Left renal pelvis (tissue), 4 donors: ENCODE measurements at places on chromosomes 3 and 15. TPM values are rescaled to one million over a fixed set of nuclear protein-coding genes. Genes with fewer than 3 reads are reported as not detected.

DNA sequence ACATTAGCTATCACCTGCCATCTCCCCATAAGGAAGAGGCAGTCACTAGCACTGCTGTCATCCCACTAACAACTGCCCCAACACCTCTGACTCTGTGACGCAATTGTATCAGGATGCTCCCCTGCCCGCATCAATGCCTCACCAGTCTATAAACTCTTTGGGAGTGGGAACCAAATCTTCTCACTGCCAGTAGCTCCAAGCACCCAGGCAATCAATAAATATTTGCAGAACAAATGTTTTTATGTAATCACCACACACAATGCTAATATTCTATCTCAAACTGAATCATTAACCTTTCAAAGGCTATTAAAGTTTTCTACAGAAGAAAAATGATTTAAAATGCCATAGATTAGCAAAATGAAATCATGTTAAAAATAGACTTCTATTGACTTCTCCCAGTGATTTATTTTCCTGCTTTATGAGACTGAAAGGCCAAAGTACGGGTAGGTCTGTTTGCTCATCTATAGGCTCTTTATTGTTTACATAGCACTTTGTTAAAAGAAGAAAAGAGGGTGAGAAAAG, 131.3 kb downstream of the PLD1 start:
- no peak for DNase-seq

GRCh38 chr3:147906285-147906684, 497.1 kb downstream of the ZIC1 start:
- no peak for DNase-seq

- no peak for DNase-seq
These were observed 6.4 kb upstream of the GLCE start for GRCh38 chr15:69154078-69154477.

DNA sequence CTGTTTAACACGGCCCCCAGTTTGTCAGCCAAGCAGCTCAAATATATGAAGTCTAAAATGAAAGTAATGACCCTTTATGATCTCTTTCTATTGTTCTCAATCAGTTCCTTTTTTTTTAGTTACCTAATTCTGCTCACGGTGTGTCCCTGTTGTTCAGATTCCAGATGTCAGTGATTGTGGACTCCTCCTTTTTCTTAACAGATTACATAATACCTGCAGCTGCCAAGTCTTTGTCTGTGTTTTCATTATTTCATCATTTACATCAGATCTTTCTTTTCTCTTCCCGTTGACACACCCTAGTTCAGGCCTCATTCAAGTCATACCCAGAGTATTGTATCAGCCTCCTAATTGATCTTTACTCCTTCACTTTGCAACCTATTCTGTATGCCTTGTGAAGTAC, 56.1 kb upstream of the SKIL start:
- no peak for DNase-seq

DNA sequence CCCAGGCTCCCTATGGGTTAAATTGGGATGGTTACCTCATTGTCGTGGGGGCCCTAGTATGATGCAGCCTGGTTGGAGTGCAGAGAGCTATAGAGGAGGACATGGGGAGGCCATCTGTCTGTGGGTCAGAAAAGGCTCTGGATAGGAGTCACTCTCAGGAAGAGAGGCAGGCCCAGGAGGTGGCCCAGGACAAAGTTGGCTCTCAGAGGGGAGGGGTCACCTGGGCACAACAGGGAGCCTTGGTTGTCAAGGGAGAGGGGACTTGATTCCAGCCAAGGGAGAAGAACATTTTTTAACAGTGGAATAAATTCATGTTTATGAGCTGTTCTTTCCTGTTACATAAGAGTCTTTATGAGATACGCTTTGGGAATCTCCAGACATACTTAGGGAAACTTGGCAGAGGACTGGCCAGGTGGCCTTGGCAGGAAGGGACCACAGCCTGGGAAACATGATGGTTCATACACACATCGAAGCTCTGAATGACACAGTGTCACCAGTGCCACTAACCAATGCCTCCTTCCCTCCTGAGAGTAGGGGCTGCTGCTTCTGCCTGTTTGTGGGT, 27.5 kb upstream of the LCTL start:
- no peak for DNase-seq

DNA sequence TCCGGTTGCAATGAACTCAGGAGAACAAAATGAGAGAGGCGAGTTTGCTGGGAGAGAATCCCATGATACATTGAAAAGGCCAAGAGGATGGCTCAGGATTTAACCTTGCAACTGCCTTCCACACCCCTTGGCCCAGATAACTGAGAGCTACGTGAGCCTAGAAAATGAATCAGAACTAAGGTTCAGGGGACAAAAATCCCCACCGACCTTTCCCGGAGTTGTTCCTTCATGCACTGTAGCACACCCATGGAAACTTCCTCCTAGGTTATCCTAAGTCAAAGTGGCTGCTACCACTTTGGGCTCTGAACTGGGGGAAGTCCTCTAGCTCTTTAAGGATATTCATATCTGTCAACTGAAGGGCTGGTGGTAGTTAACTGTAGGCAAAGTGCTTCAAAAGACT, 58.3 kb upstream of the SLC4A7 start:
- DNase-seq: no peak

DNA sequence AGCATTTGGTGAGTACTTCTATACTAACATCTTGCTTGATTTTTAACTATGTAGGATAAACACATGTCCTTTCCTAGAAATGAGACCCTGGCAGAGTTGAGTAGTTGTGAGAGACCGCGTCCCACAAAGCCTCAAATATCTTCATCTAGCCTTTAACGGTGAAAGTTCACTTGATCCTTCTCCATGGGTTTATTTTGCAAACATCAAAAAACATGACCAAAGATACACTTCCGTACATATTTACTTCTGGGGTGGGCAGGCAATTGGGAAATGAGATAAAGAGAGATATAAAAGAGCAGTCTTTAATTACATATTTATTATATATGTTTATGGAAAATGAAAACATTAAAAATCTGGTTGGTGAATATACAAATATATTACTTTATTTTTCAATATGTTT, 5.2 kb upstream of the KAT2B start:
- no peak for DNase-seq

- no peak for DNase-seq
These were observed 44.7 kb downstream of the CD200 start for GRCh38 chr3:112377568-112378071.

GRCh38 chr3:1263121-1263520, 170.3 kb downstream of the CNTN6 start:
- DNase-seq: no peak

- peak; percentile 68 for DNase-seq
These were observed 2.1 kb downstream of the PLA2G4F start for GRCh38 chr15:42154212-42154941.

GRCh38 chr3:139122612-139123011, 77.9 kb upstream of the PRR23C start:
- DNase-seq: no peak

- no peak for DNase-seq
These were observed 15.8 kb upstream of the KCNMB3 start for GRCh38 chr3:179266701-179267211.

DNA sequence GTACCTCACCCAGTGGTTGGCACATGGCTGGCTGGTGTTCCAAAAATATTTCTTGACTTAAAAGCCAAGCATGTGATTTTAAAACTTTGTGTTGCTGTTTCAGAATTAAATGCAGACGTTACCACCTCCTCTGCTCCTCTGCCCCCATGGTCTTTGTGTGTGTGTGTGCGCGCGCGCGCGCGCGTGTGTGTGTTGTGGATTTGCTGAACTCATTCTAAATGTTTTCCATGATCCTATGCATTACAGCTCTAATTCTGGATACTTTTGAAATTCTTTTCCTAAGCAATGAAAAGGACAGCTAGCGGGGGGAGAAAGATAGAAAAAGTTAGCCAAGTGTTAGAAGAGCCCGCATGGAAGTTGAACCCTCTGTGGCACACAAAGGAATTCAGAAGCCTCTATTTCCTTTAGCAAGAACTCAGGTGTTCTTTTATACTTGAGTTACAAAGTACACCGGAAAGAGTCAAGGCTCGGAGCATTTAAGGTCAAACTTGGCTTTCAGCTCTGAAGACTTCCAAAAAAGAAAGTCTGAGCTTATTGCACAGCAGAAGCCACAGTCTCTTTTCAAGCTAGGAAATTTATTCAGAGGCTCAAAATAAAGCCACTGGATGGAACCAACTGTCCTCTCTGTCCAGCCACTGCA, 350.5 kb upstream of the TBL1XR1 start:
- no peak for DNase-seq

- no peak for DNase-seq
These were observed 12.0 kb downstream of the SNRK start for GRCh38 chr3:43298292-43298691.

GRCh38 chr15:74892931-74893330, 3.1 kb downstream of the MPI start:
- no peak for DNase-seq

DNA sequence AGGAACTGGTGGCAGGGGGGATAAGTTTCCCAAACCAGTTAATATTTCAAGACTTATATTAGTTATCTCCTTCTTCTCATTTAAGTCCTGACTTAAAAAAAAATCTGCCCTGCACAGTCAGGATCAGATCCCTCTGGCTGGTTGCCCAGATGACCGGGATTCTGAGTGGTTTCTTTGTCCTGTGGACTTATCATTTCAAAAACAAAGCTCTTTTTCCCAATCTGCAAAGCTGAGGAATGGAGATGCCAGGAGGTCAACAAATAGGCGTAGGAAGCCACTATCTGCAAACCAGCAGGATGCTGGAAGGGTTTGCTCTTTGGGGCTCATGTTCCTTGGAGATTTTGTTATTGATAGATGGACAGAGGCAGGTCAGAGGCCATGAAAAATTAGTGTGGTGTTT, 5.8 kb downstream of the C3orf20 start:
- DNase-seq: no peak

- no peak for DNase-seq
These were observed 9.7 kb downstream of the TPM1 start for GRCh38 chr15:63052077-63052841.

GRCh38 chr3:125019271-125019670, 36.5 kb downstream of the HEG1 start:
- DNase-seq: no peak

- peak; percentile 2 for DNase-seq
These were observed 79.5 kb downstream of the ZNF280D start for GRCh38 chr15:56653787-56654186.

- DNase-seq: no peak
These were observed 7.3 kb downstream of the NTRK3 start for GRCh38 chr15:88249220-88249619.

- DNase-seq: no peak
These were observed 186.4 kb upstream of the TMC3 start for GRCh38 chr15:81560405-81560804.

DNA sequence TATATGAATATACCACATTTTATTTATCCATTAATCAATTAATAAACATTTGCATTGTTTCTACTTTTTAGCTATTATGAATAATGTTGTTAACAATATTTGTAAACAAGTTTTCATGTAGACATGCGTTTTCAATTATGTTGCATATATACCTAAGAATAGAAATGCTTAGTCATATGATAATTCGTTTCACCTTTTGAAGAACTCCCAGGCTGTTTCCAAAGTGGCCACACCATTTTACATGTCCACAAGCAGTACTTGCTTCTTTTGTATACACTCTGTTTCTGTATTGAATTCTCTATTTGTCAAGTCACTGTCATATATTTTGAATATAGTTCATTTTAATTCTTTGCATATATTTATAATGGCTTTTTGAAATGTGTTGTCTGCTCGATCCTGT, 206.9 kb upstream of the ZBTB20 start:
- DNase-seq: no peak

DNA sequence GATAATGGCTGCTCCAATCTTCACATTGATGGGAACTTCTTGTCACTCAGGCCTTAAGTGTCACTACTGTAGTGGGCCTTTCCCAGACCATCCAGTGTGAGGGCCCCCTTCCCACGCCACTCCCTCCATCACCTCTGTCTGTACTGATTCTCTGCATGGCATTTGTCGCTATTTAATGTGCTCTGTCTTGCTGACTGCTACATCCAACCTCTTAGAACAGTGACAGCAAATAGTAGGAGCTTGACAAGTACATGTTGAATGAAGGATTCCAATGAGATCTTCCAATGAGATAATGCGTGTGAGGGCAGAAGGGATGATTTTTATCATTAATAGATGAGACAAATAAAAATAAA, 5.6 kb upstream of the CCR9 start:
- no peak for DNase-seq

DNA sequence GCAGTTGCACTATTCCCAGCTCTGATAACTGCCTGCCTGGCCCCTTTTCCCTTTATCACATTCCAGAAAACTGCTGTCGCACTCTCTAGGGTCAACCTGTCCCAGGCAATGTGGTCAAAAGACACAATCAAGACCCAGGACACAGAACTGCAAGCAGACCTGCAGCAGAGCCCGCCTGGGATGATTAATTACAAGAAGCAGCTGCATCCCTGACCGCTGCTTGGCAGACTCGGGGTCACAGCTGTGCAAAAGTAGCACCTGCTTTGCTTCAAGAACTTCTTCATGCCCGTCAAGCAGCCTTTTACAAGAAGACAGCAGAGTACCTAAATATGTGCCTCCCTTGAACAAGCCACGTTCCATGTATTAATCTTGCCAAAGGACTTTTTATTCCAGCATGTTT, 120.0 kb upstream of the ST8SIA2 start:
- no peak for DNase-seq

- DNase-seq: no peak
These were observed 33.2 kb downstream of the CBLB start for GRCh38 chr3:105835606-105836005.

GRCh38 chr15:70625438-70625837, 137.9 kb downstream of the UACA start:
- DNase-seq: no peak

DNA sequence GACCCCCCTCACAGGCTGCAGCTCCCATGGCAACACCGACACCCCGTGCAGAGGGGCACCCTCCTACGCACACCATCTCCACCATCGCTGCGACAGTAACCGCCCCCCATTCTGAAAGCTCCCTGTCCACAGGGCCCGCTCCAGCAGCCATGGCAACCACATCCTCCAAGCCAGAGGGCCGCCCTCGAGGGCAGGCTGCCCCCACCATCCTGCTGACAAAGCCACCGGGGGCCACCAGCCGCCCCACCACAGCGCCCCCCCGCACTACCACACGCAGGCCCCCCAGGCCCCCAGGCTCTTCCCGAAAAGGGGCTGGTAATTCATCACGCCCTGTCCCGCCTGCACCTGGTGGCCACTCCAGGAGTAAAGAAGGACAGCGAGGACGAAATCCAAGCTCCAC, 19.9 kb upstream of the BFSP2 start:
- no peak for DNase-seq

GRCh38 chr3:37375184-37376127, 201.1 kb upstream of the LRRFIP2 start:
- DNase-seq: no peak

DNA sequence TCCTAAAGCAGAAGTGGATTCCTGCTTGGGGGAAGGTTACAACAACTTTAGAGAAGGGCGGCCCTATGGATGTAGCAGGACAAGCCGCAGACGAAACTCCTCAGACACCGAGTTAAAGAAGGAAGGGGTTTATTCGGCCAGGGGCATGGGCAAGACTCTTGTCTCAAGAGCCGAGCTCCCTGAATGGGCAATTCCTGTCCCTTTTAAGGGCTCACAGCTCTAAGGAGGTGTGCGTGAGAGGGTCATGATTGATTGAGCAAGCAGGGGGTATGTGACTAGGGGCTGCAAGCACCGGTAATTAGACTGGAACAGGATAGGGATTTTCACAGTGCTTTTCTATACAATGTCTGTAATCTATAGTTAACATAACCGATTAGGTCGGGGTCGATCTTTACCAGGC, 879 bp upstream of the PDHB start:
- DNase-seq: no peak

The THPO gene
- polyA plus RNA-seq: 1.8 TPM

The TRIM42 gene
- not detected for polyA plus RNA-seq

The USP13 gene
- polyA plus RNA-seq: 12.1 TPM

The UNC45A gene
- 58.4 TPM for polyA plus RNA-seq

The DYNLT2B gene
- polyA plus RNA-seq: 19.4 TPM

The SCAP gene
- 62.9 TPM for polyA plus RNA-seq

The HTR3E gene
- not detected for polyA plus RNA-seq

The SPESP1 gene
- polyA plus RNA-seq: 7.3 TPM

The TNFAIP8L3 gene
- 1.6 TPM for polyA plus RNA-seq
